NCI-H2081 (cell line): ENCODE measurements at places on chromosomes 13 and 19.

- DNase-seq, result no peak
Observed at GRCh38 chr13:28621449-28621848, 37.5 kb upstream of the POMP start.

- DNase-seq, result no peak
Observed at GRCh38 chr13:30708541-30708940, 26.8 kb upstream of the ALOX5AP start.

DNA sequence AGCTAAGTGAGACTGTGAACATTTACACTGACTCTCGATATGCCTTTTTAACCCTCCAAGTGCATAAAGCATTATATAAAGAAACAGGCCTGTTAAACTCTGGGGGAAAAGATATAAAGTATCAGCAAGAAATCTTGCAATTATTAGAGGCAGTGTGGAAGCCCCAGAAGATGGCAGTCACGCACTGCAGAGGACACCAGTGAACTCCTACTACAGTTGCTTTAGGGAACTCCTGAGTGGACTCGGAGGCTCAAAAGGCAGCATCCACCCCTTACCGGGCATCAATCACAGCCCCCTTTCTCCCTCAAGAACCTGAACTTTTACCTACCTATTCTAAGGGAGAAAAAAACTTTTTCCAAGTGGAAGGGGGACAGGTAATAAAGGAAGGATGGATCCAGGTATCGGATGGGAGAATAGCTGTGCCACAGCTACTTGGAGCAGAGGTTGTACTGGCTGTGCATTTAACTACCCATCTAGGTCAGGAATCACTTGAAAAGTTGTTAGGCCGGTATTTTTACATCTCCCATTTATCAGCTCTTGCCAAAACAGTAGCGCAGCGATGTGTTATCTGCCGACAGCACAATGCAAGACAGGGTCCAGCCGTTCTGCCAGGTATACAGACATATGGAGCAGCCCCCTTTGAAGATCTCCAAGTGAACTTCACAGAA is 80.1 kb downstream of the ZNF486 start:
- DNase-seq, result no peak

- no peak for DNase-seq
Observed at GRCh38 chr19:17333611-17334413, 843 bp downstream of the ANO8 start.

GRCh38 chr19:23415034-23415433 is 19.8 kb upstream of the ZNF91 start:
- no peak for DNase-seq

DNA sequence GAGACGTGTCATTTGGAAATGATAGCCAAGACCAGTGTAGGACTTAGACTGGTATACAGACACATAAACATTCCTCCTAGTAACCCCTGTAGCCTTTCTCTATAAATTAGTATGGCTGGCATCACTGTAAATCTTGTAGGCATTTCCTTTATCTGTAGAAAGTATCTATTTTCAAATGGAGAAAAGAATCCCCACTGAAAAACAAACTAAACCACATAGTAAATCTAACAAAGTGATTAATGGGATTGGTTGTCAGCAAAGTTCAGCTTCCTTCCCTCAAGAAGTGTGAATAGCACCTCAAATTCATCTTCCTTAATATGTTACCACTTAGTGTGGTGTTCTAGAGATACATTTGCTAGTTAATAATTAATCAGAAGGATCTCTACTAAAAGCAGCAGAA is 119.4 kb upstream of the NBEA start:
- DNase-seq, result no peak

GRCh38 chr19:13302526-13303270 is 152.5 kb downstream of the IER2 start:
- no peak for DNase-seq

DNA sequence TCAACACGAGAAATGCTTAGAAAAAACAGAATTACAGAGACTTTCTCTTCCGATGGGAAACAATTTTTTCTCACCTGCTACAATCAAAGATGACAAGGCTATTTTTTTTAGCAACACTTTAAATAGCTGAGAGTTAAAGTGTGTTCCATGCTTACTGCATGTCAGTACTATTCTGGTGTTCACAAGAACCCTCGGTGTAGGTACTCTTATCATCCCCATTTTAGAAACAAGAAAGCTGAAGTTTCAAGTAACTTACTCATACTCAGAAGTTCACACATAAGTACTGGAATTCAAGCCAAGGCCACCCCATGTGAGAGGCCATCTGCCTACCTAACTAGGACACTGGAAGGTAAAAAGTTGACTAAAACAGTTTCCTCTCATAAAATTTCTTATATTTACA is 9.0 kb upstream of the TNFRSF19 start:
- no peak for DNase-seq

GRCh38 chr19:9709305-9709704 is 34.4 kb upstream of the ZNF562 start:
- no peak for DNase-seq

GRCh38 chr19:54478677-54479266 is 5.7 kb upstream of the CDC42EP5 start:
- peak; percentile 9 for DNase-seq

DNA sequence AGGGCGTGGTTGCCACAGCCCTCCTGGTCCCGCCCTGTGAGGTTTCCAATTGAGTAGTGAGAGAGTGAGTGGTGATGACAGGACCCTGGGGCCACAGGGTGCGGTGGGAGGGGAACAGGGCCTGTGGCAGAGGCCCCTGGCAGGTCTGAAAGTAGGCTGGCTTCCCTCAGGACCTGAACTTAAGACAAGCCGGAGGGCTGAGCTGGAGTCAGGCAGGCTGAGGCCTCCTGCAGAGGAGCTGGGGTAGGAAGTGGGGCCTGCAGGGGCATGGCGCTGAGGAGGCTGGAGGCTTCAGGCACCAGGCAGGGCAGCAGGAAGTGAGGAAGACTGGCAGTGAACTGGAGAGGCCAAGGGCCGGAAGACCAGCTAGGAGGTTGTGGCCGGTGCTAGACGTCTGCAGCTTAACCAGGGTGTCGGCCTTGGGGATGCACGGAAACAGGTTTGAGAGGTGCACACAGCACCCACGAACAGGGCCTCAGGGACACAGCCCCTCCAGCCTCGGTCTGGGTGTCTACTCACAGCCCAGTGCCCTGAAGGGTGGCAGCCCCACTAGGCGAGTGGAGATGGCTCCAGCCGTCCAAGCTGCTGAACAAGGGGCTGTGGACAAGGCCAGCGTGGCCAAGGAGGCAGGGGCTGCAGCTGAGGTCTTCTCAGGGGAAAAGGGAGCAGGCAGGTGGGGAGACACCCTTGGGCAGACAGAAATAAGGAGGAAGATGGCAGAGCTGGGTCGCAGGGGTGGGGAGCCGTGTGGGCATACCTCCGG is 17.8 kb downstream of the POP4 start:
- DNase-seq, result no peak

DNA sequence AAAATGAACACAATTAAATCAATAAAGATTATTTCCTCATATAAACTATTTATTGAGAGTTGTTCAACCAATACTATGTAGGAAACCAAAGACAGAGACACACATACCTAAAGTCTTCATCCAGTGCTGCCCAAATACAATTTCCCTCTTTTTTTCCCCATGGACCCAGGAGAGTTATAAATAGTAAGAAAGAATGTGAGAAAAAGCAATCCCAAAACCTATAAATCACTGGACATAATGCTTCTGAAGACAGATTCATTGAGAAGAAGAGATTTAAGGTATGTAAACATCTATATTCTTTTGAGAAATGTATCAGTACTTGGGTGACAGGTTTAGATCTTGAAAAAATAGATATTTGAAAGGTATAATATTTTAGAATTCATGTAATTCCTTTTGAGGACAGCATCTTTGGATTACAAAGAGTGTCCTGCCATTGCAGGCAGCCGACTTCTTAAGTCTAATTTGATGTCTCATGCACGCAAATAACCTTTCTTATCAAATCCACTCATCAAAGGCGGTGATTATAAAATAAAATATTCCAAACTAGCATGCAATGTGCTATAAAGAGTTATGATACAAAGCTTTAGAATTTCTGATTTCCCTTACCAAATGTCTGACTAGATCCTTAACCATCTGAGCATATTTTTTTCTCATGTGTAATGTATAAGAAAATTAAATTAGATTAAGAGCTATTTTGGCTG is 739.4 kb downstream of the LIG4 start:
- DNase-seq, result no peak

DNA sequence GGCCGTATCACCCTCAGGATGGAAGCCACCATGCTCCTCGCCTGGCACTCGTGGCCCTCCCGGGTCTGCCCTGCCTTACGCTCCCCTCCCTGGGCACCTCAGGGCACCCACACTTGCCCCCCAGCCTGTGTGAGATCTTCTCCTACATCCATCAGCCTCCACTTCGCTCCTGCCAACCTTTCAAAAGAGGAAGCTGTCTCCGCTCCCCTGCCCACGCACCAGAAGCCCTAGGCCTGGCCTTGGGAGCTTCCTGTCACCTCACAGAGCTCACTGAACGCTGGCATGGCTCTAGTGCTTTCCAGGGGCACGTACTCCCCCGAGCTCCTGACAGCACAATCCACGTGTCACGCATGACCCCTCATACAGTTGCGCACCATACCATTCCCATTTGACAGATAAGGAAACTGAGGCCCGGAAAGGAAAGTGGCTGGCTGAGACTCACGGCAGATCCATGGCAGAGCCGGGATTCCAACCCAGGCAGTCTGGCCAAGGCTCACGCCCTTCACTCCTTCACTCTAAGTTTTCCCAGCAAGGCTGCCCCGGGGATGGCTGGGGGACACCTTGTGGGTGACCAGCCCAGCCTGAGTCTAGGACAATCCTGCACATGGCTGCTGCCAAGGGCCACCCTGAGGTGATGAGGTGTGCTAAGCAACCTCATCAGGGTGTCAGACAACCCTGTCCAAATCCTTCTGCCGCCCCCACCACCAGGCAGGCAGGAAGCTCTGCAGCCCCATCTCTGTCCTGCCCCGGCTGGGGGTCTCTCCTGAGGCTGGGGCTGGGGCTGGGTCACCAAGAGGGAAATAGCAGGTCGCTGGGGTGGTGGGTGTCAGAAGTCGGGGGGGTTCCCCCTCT is 19.3 kb downstream of the PPP1R12C start:
- DNase-seq, result no peak

- no peak for DNase-seq
Observed at GRCh38 chr19:44813841-44814470, 5.1 kb downstream of the BCAM start.

GRCh38 chr19:45321848-45322247 is 827 bp downstream of the CKM start:
- DNase-seq, result no peak

DNA sequence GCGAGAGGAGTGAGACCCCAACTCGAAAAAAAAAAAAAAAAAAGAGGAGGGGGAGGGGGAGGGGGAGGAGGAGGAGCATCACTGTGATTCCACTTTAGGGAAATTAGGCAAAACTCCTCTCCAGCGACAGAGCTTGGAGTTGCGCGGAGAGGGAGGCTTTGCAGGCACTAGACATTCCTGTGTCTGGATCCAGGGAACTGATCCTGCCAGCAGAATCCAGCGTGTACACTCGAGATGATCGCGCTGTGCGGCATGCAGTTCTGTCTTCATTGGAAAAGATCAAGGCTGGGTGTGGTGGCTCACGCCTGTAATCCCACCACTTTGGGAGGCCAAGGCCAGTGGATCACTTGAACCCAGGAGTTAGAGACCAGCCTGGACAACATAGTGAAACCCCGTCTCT is 29.6 kb upstream of the KLF2 start:
- DNase-seq, result no peak
